ENCODE measurements at places on chromosomes 11 and 22.

DNA sequence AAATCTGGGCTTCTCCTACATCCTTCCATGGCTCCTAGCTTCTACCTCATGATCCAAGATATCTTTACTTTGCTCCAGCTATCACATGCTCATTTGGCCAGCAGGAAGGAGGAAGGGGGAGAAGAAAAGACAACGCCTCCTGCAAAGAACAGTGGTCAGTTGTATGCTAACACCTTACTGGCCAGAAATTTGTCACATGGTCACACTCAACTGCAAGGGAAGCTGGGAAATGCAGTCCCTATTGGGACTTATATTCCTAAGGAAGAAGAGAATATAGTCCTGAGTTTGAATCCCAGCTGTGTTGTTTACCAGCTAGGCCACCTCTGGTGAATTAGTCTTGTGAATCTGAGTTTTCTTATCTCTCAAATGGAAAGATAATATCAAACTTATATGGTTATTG is 272.0 kb downstream of the BLID start:
- DNase-seq = no peak

- DNase-seq = no peak
Measured at GRCh38 chr11:32023370-32024305, 67.2 kb upstream of the RCN1 start.

- DNase-seq = peak; percentile 70
Measured at GRCh38 chr11:5550440-5551095, 2.2 kb upstream of the OR52H1 start.

DNA sequence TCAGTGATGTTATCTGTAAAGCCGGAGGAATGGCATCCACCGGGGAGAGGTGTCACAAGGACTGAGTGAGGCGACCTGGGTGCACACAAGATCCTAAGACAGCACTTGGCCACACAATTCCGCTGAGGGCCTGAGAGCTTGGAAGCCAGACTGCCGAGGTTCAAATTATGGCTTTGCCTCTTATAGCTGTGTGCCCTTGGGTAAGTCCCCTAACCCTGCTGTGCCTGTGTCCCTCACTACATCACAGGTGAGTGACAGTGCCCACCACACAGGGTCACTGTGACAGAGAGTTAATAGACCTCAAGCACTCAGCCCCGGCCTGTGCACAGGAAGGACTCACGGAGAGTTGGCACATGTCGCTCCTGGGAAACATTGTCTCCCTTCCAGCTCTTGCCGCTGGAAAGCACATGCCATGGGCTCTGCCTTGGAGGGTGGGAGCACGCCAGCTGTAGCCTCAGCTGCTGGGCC is 592 bp downstream of the RHOD start:
- no peak for DNase-seq

DNA sequence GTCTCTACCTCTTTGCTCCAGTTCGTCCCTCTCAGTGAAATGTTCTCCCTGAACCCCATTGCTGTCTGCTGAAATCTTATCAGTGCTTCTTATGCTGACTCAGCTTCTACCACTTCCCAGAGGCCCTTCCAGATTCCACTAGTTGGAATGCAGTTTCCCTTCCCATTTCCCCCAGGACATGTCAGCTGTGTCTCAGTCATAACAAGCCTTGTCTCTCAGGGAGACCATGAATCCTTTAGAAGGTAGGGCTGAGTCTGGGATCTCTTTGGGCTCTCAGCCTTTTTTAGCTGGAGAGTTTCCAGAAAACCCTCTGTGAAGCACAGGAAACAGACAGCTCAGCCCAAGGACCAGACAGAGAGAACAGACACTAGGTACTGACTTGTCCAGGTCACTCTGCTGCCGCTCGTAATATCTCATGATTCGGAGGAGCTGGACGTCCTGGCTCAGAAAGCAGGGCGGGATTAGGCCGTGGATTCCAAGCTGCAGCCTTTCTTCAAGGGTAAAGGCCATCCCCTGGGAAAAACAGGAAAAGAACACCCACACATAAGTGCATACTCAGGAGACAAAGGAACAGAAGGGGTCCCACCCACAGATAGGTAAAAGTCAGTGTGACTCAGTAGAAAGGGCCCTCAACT is 113.0 kb downstream of the ME3 start:
- DNase-seq = no peak

GRCh38 chr11:24253237-24253760 is 243.6 kb upstream of the LUZP2 start:
- no peak for DNase-seq

DNA sequence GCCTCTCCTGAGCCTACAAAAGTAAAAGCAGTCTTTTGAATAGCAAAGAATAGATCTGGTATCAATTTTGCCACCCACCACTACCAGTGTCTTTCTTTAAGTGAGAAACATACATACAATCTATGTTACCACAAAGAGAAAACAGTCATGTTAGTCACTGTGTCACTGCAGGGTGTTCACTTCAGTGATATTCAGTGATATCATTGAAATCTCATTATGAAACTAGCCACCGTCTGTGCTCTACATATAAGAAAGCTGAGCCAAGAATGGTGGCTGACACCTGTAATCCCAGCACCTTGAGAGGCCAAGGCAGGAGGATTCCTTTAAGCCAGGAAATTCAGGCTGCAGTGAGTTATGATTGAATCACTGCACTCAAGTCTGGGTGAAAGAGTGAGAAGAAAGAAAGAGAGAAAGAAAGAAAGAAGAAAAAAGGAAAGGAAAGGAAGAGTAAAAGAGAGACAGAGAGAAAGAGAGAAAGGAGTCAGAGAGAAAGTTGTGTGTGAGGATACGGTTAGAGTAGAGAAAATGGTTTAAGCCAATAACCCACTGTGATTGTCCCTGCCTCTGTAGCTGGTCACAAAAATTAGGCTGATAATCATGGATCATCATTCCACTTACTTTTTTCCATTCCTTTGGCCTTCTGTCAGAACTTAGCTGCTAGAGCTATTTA is 847.1 kb downstream of the FAM181B start:
- no peak for DNase-seq

- DNase-seq = no peak
Measured at GRCh38 chr11:42890773-42891172, 421.0 kb upstream of the API5 start.

- no peak for DNase-seq
Measured at GRCh38 chr11:128195756-128196155, 391.6 kb downstream of the ETS1 start.

- DNase-seq = peak; percentile 72
Measured at GRCh38 chr11:34682825-34683224, 61.9 kb downstream of the EHF start.

- DNase-seq = no peak
Measured at GRCh38 chr11:26715133-26715532, 6.7 kb downstream of the SLC5A12 start.

GRCh38 chr11:26762089-26762488 is 40.2 kb upstream of the SLC5A12 start:
- no peak for DNase-seq

All from ACHN (cell line).